ENCODE measurements at places on chromosomes 4 and X.

DNA sequence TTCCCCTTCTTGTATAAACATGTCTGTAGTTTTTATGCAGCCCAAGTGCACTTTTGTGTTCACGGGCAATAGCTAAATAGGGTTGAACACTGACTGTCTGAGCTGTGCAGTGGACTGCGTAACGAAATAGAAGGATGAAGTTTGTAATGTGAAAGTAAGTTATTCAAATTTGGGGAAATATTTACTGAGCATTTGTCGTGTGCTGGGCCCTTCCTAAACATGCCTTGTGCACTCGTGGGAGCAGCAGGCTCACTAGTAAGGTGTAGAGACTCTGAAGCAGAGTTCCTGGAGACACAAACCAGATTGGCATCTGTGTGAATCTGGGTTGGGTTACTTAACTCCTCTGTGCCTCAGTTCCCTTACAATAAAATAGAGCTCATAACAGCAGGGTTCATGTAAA lies 51.7 kb upstream of the C1QTNF7 start:
- DNase-seq = no peak

DNA sequence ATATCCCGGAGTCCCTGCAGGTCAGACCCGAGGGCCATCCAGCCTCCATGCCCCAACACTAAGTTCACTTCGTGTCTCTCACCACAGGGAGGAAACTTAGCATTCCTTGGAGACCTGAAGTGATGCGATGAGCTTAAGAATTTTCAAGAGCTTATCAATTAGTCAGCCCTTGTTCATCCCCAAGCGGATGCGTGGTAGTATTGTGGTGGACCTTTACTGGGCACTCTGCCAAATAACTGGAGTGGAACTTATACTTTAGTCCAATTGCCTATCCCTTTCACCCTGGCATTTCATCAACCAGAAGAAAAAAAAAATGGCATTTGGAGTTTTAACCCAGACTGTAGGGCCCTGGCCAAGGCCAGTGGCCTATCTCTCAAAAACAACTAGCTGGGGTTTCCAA lies 137.1 kb downstream of the RELL1 start:
- DNase-seq = no peak

GRCh38 chr4:80276931-80277330 lies 10.5 kb downstream of the FGF5 start:
- DNase-seq = no peak

GRCh38 chr4:106019771-106020170 lies 124.5 kb downstream of the NPNT start:
- DNase-seq = no peak

- DNase-seq = no peak
Measured at GRCh38 chr4:18441676-18442075, 420.1 kb upstream of the LCORL start.

GRCh38 chrX:64394874-64395567 lies at the start of gene MTMR8:
MTMR8 (minus strand) TSS chrX:64395452; CDS start chrX:64395363, 89 bp downstream.
- DNase-seq = no peak

DNA sequence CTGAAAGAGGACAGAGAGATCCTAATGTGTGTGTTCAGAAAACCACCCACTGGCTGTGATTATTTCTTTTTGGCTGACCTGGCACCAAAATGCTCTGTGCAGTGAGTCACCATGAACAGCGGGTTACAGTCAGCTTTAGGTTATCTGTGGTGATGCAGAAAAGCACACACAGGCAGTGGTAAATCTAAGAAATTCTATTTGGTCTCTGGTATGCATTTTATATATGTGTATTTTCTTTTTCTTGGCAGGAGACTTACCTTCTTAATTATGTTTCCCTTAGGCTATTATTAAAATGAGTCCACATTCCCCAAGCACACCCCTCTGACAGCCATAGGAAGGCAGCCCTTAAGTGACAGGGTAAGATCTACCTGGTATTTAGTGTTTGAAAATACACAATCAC lies 79.1 kb upstream of the TFDP3 start:
- DNase-seq = peak; percentile 21

DNA sequence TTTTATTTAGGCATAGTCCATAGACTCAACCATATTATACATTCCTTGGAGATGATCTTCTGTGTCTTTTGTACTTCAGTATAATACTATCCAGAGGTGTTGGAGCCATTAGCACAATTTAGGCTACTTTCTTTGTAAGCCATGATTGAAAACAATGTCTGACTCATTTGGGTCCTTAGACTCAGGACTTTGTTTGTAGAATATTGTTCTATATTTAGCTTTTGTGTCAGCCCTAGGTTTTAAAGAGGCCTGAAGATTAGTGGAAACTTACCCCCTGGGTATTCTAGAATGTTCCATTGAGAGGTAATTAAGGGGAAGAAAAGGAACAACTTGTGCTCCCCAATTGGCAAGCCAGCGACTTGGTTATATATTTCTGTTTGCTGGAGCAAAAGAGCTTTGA lies 145.2 kb upstream of the SCML1 start:
- no peak for DNase-seq

DNA sequence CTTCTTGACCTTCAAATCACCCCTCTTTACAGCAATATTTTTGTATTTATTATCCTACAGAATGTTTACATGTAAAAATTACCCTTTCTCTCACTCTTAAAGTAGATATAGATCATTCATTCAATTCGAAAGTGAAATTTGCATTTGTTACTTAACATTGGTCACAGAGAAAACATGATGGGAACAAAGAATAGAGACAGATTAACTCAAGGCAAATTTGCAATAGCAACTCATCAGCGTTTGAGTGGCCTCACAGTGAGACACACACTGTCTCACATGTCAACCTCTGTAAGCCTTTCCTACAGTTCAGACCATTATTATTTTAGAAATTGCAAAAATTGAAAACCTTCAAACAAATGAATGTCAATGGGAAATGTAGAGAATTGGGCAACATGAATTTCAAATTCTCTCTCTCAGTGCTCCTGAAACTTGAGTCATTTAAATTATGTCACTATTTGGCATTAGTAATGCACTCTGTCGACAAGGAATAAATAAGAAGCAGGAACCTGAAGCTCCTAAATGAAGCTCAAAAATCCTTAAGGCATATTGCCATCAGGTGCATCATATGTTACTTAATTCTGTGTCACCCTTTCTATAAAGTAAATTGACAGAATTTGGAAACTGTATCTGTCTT lies 148.3 kb upstream of the ANXA10 start:
- DNase-seq = no peak

DNA sequence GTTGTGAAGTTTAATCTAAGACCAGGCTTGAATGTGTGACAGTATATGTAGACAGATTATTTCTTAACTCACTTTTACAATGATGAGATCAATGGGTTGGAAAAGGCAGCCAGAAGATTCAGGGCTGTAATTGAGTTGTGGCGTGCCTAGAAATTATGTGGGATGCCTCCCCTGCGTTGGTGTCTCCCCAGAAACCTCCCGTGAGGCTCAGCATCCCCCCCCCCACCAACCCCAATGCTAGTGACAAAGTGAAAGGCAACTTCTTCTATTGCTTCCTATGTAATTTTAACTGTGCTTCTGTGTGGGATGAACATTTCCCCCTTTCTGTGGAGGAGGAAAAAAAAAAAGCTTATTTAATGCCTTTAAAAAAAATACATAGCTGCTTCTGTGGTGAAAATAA lies 297.9 kb downstream of the ARHGAP10 start:
- DNase-seq = no peak

GRCh38 chr4:8192748-8193738 lies 6.0 kb upstream of the SH3TC1 start:
- DNase-seq = no peak

DNA sequence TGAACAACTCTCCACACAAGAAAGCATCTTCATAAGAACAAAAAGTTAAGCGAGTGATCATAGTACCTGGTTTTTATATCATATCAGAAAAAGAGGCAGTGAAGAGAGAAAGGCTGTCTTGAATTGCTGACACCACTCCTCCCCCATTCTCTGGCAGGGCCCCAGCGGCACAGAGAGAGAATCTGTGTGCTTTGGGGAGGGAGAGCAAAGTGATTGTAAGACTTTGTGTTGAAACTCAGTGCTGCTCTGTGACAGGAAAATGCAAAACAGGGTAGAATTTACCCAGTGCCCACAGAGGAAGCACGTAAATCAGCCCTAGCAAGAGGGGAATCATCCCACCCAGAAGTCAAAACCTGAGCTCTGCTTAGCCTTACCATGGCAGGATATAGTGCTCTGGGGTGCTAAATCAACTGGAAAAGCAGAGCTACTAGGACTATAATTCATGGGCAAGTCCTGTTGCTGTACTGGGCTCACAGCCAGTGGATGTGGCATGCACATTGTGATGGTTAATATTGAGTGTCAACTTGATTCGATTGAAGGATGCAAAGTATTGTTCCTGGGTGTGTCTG lies 174.6 kb downstream of the PRR32 start:
- DNase-seq = no peak

DNA sequence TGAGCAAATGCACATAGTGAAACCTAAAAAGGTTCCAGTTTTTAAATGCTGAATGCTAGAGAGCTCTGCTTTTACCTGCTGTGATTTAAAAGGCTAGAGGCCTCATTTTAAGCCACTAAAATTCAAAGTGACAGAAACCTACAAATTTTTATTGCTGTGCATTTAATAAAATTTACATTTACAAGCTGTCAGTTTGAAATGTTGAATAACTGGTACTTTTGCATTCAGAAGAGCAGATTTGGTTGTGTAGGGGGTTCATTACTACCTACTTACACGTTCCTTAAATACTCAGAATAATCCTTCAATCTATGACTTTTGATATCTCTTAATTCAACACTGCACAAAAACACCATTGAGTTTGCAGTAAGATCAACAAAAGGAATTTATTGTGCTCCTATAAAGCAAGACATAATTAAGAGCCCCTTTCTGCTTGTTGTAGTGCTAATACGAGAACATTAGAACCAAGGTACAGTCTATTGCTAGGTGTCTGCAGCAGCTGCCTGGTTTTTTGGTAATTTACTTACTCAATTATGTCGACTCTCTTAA lies 27.9 kb downstream of the NKX3-2 start:
- DNase-seq = no peak

- DNase-seq = no peak
Measured at GRCh38 chrX:46922611-46923010, 10.4 kb downstream of the JADE3 start.

DNA sequence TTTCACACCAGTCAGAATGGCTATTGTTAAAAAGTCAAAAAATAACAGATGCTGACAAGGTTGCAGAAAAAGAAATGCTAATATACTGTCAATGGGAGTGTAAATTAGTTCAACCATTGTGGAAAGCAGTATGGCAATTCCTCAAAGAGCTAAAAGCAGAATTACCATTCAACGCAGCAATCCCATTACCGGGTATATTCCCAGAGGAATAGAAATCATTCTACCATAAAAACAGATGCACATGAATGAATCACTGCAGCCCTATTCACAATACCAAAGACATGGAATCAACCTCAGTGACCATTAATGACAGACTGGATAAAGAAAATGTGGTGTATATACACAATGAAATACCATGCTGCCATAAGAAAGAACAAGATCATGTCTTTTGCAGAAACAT lies 243.0 kb downstream of the STPG2 start:
- DNase-seq = no peak

GRCh38 chr4:10441512-10441911 lies 15.7 kb downstream of the ZNF518B start:
- DNase-seq = no peak

DNA sequence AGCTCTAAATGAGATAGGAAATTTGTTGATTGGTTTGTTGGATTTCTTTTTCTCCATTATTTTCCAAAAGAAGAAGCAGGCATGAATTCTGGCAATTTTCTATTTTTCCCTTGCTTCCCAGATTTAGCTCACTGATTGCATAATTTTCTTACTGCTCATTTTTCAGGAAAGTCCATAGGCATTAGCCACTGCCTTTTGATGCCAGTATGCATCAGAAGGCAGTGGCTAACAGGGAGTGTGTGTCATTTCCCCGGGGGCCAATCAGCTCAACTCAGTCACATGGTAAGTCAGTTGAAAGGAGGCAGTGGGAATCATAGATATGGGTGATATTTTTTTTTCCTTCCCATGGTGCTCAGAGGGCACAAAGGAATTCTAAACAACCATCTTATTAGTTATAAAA lies 156.7 kb downstream of the TRIML1 start:
- no peak for DNase-seq

GRCh38 chrX:150694738-150695410 lies 1.7 kb downstream of the MTMR1 start:
- no peak for DNase-seq

DNA sequence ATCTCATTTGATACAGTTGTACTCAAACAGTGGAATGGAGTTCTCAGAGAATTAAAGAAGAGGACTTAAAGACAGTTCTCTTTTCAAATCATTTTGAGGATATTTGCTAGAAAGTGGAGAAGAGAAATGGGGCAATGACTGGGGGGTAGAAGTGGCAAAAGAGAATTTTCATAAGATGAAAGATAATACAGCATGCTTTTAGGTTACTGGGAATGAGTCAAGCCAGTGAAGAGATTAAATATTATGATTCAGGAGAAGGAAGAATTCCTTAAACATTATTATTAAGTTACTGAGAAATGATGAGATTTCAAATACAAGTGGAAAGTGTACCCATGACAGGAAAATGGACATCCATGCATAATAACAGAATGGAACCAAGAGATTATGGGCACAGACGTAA lies 219.0 kb upstream of the DKK2 start:
- no peak for DNase-seq

DNA sequence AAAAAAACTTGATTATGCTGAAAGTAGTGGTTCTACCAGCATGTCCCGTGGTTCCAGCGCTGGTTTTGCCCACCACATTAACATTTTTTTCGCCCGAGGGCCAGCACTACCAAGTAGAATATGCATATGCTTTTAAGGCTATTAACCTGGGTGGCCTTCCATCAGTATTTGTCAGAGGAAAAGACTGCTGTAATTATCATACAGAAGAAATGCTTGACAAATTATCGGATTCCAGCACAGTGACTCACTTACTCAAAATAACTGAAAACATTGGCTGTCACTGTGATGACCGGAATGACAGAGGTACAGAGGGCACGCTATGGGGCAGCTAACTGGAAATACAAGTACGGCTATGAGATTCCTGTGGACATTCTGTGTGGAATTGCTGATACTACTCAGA lies 34.6 kb downstream of the PRPS2 start:
- no peak for DNase-seq

GRCh38 chr4:180057891-180058671 lies 2185.1 kb upstream of the TENM3 start:
- no peak for DNase-seq

DNA sequence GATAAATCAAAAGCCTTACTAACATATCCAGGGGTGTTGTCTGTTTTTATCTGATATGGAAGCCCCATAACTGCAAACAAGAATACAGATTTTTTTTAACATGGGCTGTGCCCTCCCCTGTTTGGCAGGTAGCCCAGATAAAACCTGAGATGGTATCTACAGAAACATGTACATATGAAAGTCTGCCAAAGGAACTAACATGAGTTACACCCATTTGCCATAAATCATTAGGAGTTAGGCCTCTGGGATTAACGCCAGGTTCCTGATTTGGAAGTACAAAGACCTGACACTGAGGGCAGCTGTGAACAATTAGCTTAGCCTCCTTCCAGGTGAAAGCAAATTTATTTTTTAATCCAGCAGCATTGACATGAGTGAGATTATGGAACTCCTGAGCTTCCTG lies 264.3 kb downstream of the TECRL start:
- no peak for DNase-seq

GRCh38 chrX:15908603-15909290 lies 54.1 kb upstream of the AP1S2 start:
- no peak for DNase-seq

- no peak for DNase-seq
Measured at GRCh38 chrX:120741452-120741851, 111.6 kb upstream of the C1GALT1C1 start.

Data from AG04450 (cell line).